ENCODE measurements at places on chromosomes 13 and 19.

DNA sequence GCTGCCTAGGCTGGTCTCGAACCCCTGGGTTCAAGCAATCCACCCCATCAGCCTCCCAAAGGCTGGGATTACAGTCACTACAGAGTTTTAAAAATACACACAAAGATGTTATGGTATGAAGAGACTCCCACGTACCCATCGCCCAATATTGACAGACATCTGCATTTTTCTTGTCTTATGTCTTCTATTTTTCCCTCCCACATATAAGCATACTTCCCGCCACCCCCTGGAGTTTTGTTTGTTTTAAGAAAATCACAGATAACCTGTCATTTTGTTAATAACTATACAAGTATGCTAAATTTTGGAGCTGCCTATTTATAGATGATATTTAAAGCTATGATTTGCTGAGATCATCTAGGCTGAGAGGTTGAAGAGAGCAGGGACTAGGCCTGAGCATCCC, 6.2 kb upstream of the SMG9 start:
- DNase-seq = no peak

DNA sequence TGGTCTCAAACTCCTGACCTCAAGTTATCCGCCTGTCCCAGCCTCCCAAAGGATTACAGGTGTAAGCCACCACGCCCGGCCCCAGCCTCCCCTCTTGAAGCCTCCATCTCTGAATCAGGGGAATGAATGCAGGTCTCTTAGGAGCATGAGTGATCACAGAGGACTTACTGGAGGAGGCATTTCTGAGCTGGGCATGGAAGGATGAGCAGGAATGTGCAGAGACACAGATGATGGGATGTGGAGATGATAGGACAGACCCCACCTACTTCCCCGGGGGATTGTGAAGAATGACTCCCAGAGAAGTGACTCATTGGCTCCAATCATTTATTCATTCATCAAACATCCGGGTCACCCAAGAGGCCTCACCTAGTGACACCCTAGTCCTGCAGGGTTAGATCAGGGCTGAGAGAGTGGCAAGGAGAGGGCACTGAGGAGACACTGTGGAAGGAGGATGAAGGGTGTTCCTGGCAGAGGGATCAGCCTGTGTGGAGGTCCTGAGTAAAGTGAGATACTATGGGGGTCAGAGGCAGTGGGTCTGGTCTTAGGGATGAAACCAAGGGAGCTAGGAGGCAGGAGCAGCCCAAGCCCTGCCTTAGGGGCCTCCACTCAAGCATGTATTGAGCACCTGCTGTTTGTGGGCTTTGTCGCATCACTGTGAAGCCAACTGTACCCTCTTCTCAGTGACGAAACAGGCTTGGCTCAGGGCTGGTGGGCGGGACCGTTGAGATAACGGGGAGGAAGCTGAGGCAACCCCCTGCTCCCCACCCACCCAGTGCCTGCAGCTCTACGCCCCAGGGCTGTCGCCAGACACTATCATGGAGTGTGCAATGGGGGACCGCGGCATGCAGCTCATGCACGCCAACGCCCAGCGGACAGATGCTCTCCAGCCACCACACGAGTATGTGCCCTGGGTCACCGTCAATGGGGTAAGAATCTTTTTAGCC, 3.0 kb downstream of the IFI30 start:
- DNase-seq = no peak

- DNase-seq = no peak
Measured at GRCh38 chr13:39935155-39935554, 279.7 kb downstream of the COG6 start.

GRCh38 chr13:25378528-25378927, 6.8 kb downstream of the ATP8A2 start:
- no peak for DNase-seq

GRCh38 chr13:99281811-99282263, 23.7 kb upstream of the GPR18 start:
- no peak for DNase-seq

DNA sequence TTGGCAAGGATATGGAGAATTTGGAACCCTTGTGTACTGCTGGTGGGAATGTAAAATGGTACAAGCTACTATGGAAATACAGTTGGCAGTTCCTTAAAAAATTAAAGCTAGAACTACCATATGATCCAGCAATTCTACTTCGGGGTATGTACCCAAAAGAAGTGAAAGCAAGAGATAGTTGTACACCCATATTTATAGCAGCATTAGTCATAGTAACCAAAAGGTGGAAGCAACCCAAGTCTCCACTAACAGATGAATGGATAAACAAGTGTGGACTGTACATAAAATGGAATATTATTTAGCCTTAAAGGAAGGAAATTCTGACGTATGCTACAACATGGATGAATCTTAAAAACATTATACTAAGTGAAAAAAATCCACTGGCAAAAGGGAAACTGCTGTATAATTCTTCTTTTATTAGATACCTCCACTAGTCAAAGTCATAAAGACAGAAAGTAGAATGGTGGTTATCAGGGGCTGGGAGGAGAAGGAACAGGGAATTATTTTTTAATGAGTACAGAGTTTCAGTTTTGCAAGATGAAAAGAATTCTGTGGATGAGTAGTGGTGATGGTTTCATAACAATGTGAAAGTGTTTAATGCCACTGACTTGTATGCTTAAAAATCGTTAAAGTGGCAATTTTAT, 141.6 kb downstream of the RXFP2 start:
- no peak for DNase-seq

- DNase-seq = peak; percentile 39
Measured at GRCh38 chr19:12872941-12873890, 8.0 kb downstream of the DNASE2 start.

DNA sequence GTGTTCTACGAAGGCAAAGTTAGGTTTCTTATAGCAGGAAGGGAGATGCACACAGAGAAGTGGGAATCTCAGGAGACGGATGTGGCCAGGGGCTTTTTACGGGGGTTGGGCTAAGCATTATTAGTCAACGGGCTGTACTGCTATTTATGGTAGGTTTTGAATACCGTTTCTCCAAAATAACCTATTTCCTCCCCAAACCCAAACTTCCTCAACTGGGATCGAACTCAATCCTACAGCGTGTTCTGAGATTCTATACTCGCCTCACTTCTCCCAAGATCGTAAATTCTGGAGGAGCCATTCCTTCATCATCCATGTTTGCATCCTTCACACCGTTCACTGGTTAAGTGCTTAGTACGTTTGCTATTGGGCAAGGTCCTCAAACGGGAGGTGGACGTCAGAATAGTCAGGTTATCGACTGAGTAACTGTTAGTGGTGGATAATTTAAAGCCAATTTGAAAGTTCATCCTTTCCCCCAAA, 1.2 kb upstream of the TRIM13 start:
- no peak for DNase-seq

DNA sequence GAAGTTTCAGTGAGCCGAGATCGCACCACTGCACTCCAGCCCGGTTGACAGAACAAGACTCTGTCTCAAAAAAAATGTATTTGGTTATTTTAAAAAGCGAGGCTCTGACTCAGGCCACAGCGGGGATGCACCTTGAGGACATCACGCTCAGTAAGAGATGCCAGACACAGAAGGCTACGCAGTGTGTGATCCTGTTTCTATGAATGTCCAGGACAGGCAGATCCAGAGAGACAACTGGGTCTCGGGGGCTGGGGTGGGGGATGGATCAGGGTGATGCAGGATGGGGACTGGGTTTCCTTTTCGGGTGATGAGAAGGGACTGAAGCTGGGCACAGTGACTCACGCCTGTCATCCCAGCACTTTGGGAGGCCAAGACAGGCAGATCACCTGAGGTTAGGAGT, 5.4 kb downstream of the MED16 start:
- no peak for DNase-seq

- DNase-seq = no peak
Measured at GRCh38 chr13:97648171-97648880, 214.4 kb downstream of the RAP2A start.

- DNase-seq = peak; percentile 44
Measured at GRCh38 chr19:18496167-18496979, 25.5 kb downstream of the ELL start.

- no peak for DNase-seq
Measured at GRCh38 chr13:31209172-31209840, 9.5 kb downstream of the B3GLCT start.

- DNase-seq = no peak
Measured at GRCh38 chr13:98488736-98489135, 88.2 kb downstream of the STK24 start.

GRCh38 chr19:28330831-28331230, 882.1 kb downstream of the UQCRFS1 start:
- no peak for DNase-seq

GRCh38 chr13:62643007-62643483, 1227.4 kb upstream of the PCDH20 start:
- no peak for DNase-seq

DNA sequence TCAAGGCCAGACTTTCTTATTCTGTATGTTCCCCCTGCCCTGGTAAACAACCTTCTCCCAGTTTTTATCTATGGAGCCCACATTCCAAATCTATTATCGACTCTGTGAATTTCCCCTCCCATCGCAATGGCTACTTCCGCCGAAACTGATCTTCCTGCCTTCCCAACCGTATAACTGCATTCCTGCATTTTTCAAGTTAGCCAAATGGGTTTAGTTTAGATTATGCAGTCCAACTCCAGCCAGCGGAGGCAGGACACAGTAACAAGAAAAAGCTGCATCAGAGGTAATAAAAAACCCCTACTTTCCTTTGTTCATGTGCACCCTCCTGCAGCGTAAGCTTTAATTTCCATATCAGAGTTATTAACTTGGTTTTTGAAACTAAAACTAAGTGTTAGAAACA, 112.2 kb upstream of the ZNF91 start:
- no peak for DNase-seq

DNA sequence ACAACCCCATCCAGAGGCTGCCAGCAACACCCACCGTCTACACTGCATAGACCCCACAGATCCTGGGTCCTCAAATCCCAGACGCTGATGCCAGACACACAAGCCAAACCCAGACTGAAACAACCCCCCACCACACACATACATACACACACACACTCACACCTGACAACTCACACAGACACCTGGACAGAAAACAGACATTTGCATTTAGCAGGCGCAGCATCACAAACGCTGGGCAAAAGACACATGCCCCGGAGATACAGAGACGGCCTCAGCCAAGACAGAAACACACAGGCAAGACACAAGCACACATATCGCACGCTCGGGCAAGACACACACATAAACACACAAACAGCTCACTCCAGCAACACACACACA, 1.3 kb downstream of the BBC3 start:
- DNase-seq = no peak

- DNase-seq = no peak
Measured at GRCh38 chr19:51029718-51030117, 3.3 kb upstream of the KLK11 start.

GRCh38 chr13:21777166-21777565, 106.3 kb downstream of the FGF9 start:
- no peak for DNase-seq

DNA sequence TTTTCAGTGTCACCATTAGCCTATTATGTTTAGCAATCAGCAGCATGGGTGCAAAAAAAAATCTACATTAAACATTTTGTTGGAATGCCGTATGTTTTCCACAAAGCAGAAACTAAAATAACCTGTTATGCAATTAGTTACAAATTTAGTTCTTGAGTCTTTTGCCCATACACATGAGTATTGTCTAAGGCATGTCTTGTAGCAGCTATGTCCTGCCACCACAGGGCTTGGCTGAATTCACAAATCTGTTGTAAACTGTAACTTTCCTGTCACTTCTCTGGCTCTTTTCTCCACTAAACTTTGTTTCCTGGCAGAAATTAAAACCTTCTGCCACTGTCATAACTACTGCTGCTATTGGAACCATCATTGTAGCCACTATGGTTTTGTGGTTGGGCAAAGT, 277.9 kb upstream of the SPRY2 start:
- no peak for DNase-seq

DNA sequence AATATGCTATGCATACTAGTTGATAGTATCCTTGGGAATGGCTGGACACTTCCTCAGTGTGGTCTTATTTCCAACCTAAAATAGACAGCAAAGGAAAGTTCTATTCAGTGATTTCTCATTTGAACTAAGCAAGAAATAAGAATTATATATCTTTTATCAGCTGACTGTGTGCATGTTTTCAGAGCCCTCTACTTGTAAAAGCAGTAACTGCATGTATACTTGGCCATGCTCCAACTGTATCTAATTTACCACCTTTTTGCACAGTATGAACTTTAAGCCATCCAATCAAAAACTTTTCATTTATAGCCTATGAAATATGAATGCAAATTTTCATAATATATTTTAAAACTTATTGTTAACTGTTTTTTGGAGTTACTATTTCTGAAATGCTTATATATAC, 136.4 kb upstream of the PCDH9 start:
- DNase-seq = no peak

DNA sequence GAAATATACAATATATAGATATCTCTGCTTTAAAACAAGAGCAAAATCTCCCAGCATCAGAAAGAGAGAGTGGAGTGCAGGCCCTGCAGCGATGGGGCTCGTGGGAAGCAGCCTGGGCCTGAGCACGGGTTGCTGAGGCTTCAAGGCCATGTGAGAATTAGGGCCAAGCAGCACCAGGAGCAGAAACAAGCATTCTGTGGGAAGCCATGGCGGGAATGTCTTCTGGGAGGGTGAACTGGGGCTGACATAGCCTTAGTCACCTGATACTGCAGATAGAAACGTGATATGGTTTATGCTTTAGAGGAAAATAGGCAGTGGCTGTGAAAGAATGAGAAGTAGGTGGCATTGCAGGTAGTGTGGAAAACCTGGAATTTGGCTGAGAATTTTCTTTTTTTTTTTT, 472.3 kb downstream of the IRS2 start:
- no peak for DNase-seq

DNA sequence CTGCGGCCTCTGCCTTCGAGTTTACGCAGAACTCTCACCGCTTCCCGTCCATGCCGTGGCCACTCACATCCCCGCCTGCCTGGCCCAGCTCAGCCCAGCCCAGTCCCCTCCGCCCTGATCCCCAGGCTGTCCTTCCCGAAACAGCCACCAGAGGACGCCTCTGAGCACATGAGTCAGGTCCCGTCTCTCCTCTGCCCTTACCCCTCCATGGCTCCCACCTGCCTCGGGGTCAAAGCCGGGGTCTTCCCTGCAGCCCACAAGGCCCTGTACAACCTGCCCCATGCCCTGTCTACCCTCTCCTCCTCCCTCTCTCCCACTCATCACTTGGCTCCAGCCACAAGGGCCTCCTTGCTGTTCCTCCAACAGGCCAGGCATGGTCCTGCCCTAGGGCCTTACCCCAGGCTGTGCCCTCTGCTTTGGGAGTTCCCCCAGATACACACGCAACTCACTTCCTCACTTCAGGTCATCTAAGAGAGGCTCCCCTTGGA, 8.1 kb upstream of the SEMA6B start:
- peak; percentile 32 for DNase-seq

DNA sequence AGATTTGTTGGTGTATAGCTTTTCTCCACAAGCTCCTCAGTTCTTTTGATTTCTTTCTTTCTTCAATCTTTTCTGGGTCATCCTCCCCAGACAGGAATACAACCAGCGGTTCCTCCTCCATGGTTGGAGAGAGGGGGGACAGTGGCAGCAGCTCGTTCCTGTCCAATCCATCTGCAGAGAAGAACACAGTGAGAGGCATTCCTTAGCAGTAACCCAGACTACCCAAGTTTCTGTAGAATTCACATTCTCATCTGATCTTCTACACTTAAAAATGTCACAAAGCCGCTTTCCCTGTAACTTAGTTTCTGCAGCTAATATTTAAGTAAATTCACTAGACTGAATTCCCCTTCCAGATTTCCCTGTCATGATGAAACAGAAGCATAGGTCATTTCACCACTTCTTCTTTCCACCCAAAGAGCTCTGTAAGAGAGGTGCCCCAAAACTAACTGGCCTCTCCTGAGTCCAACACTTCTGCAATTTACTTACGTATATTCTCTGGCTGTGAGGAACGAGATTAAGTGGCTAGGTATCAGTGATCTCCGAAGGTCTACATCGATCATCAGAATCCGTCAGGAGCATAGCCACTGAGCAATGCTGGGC, 171.9 kb downstream of the TBC1D4 start:
- DNase-seq = no peak

- DNase-seq = no peak
Measured at GRCh38 chr13:31322026-31322425, 122.3 kb downstream of the B3GLCT start.

All from activated gamma-delta T cell treated with anti-CD3 and anti-CD28 coated beads, Interleukin-2, amount 50 U/mL, for 16 hours (primary cell).